ENCODE measurements at places on chromosomes 12 and 14.

DNA sequence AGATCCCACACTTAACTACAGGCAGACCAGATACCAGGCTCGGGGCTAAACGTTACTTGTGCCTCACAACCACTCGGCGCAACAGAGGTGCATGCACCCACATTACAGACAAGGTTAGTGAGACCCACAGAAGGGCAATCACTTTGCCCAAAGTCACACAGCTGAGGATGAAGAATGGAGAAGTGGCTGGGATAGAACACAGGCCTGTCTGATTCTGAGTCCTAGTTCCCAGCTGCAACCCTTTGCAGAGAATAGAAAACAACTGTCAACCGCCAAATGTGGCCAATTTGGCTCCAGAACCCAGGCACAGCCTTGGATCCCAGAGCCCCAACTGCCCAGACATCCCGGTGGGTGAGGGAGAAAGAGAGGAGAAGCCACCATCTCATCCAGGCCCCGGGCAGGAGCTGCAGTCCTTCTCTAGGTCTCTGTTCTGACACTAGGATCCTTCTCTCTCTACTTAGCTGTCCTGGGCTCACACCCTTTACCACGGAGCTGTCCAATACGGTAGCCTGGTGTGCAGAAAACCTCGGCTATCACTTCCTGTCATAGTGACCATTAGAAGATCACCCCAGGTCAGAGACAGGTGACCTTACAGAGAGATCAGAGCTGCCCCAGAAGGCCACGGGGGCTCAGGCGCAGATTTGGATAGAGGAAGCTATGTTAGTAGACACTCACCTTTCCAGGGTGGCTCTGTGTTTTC is 59.1 kb downstream of the FAM222A start:
- no peak for DNase-seq

GRCh38 chr12:126869644-126870043 is 1397.3 kb upstream of the TMEM132C start:
- no peak for DNase-seq

GRCh38 chr14:105331575-105332349 is 17.2 kb downstream of the PACS2 start:
- DNase-seq: no peak

- DNase-seq: peak; percentile 69
These were observed 159.4 kb upstream of the TMTC2 start for GRCh38 chr12:82527165-82527780.

GRCh38 chr12:46942579-46942978 is 116.8 kb upstream of the SLC38A4 start:
- DNase-seq: peak; percentile 32

GRCh38 chr12:71426300-71427047 is 13.1 kb upstream of the LGR5 start:
- DNase-seq: no peak

Data from endothelial cell of umbilical vein (primary cell).